Muscle of leg (tissue), 16 donors: ENCODE measurements at places on chromosomes 7 and 10.

DNA sequence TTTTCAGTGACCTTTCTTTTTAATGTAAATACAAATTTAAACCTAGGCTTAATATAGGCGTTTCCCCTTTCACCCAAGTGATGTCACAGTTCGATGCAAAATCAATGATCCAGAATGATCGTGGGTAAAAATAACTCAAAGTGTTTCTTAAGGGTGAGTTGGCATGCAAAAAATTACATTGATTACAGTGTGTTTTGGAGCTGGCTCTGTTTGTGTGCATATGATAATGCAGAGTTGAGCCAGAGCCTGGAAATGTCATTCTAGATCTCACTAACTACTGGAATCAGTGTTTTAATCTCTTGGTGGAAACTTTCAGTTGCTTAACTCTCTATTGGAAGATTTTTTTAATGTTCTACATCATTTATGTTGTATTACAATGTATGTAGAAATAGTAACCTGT, 72.5 kb upstream of the MXI1 start:
- no peak for DNase-seq

GRCh38 chr10:67771200-67771599, 66.8 kb downstream of the DNAJC12 start:
- no peak for DNase-seq

DNA sequence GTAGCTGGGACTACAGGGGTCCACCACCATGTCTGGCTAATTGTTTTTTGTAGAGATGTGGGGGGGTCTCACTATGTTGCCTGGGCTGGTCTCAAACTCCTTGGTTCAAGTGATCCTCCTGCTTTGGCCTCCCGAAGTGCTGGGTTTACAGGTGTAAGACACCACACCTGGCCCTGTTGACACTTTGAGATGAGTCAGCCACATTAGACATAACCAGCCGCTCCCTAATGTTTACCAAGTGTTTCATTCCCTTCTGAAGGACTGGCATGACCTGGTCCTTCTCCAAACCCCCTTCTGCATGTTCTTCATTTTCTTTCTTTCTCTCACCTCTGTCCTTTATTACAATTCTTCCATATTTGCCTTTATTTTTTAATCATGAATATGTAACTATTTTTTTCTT, 67.8 kb downstream of the TAF3 start:
- DNase-seq = no peak

- no peak for DNase-seq
Observed at GRCh38 chr7:138610671-138611170, 90.4 kb downstream of the SVOPL start.

DNA sequence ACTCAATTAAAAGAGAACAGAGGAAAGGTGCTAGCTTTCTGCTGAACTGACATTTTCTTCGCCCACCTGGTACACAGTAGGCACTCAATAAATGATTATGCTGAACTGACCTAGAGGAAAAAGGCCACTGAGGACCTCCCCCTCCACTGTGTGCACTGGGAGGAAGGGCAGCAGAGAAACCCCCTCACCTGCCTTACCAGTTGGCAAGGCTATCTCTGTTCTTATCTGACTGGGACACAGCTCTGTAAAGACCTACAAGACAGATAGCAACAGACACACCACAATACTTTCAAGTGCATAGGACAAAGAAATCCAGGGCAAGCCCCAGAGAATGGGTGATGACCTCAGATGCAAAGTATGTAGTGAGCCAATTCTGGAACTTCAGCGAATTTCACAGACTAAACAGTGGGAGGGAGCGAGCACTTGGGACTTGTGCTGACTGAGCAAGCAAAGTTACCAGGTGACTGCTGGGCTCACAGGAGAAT, 30.4 kb downstream of the PDLIM1 start:
- peak; percentile 42 for DNase-seq

GRCh38 chr7:124667312-124668153, 98.1 kb downstream of the GPR37 start:
- no peak for DNase-seq

DNA sequence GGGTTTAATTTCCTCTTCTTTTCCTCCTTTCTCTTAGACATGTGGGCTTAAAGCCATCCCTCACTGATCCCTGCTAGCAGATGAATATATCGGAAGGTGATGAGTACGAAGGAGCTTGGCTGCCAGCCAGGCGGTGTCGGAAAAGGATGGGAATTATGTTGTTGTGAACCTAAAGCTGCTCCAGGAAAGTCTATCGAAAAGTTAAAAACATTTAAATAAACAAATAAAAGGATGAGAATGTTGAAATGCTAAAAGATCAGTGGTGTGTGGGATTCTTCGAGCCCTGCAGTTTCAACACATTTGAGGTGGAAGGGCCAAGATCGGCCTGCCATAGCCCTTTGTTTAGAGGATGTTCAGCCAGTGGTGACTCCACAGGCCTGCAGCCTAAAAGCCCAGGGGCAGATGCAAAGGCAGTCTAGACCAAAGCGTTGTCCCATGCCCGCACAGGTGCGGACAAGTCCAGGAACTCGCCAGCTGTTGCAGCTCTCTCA, 107.9 kb downstream of the JCAD start:
- DNase-seq = peak; percentile 51

DNA sequence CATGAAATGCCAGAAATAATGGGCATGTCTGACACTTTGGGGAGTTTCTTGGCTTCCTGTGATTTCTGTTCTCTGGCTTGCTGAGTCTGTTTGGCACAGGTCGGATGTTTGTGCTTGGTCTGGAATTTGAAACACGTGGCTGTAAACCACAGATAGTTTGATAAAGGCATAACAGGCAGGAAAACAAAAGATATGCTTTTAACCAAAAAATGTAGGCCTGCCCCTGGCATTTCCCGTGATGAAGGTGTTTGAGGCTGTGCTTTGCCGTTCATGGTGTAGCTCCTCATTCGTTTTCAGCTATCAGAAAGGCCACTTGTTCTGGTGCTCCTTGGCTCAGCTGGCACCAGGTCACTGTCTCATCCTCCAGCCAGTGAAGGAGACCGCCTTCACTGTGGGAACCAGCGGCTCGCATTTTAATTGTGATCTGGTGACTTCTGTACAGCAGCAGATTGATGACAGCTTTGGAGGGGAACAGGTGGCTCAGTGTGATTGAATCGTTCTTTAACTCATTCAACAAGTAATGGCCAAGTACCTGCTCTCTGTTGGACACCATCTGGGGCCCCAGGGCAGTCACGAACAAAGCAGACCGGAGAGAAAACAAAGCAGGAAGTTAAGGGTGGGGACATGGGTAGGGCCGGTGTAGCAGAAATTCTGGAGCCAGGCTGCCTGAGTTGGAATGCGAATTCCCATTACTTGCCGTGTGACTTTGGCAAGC, 111.5 kb downstream of the CCNY start:
- no peak for DNase-seq

DNA sequence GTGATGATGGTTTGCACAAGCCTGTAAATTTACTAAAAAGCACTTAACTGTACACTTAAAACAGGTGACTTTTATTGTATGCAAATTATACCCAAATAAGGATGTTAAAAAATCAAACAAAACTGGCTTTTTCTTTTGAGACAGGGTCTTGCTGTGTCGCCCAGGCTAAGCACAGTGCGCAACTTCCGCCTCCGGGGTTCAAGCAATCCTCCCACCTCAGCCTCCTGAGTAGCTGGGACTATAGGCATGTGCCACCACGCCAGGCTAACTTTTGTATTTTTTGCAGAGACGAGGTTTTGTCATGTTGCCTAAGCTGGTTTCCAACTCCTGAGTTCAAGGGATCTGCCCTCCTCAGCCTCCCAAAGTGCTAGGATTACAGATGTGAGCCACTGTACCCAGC, 77.7 kb downstream of the DNAJC1 start:
- DNase-seq = no peak

DNA sequence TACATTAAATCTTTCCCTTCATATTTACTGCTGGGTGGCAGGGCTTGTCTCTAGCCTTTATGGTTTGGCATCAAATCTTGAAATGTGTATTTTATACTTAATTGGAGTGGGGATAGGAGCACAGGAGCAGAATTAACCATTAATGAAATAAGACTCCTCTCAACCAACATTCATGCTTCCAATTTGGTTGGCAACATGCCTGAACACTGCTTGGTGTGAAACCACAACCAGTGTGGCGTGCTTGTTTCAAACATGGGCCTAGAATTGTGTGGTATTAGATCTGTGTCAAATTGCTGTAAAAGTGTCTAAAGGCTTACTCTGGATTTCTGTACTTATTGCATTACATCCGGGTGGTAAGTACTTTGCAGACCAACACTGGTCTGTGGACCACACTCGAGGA, 25.1 kb upstream of the VPS41 start:
- no peak for DNase-seq

DNA sequence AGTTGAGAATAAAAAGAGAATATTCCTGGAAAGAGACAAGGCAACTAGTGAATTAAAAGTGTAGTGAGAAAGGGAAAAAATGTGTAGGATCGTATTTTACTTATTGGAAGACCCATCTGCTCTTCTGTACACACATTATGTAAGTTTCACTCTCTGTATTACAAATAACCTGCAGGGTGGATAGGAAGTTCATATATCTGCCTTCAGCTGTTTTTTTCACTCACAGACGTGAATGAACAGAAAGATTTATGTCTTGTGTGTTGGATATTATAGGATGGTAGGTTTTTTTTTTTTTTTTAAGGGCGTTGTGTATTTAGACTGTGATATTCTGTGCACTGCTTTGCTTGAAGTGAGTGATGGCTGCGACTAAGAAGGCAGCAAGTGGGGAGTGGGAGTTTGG, 266.5 kb downstream of the AUTS2 start:
- no peak for DNase-seq

DNA sequence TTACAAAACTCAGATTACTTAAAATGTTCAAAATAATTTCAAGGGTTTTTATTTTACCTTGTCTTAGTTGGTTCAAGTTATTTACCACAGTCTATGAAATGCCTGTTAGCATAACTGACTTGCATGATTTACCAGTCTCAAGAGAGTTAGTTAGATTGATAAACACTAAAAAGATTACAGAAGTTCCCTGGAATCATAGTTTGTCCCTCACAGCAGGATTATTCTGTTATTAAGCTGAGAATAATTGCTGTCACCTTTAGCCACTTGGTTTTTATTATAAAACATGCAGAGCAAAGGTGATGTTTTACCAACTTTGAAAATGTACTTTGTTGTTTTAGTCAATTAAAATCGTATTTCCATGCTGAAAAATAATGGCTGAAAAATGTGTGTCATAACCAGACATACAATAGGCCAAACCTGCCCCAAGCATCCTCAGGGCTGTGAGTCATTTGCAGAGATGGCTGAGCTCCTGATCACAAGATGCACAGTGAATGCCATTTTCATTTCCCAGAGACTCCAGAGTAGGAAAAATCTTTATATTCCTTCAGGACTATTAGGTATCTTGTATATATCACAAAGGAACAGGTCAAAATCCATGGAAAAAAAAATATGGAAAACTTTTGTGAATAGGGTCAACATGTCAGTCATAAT, 87.8 kb upstream of the DKK1 start:
- DNase-seq = no peak

DNA sequence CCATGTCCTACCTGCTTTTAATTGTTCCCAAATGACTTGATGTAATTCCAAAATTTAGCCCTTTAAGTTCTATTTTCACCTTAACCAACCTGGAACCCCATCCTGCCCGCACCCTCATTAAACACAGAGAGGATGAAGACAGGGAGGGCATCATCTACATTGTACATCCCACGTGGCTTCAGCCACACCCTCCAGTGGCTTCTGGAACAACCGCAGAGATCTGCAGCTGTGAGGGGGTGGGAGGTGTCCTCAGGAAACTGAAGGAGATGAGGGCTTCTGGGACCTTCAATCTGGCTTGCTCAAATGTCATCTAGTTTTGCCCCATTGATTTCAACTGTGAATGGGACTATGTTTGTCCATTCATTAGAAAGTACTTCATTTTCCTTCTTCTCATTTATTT, 39.0 kb downstream of the AKR1B1 start:
- DNase-seq = no peak

DNA sequence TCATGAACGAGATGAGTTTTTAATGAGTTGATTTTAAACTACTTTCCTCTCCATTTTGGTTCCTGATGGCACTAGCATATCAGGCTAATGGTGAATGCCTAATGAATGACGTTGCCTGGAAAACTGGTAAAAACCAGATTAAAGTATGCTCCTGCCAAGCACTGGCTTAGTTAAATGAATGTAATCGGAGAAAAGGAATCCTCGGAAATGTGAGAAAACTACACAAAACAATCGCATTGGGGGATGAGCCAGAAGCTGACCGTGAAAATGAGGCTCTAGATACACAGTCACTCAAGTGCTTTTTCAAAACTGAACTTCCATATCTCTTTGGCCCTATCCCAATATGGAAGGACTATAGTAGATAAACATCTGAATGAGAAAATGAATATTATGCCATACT, 153.8 kb upstream of the COL1A2 start:
- DNase-seq = peak; percentile 19

DNA sequence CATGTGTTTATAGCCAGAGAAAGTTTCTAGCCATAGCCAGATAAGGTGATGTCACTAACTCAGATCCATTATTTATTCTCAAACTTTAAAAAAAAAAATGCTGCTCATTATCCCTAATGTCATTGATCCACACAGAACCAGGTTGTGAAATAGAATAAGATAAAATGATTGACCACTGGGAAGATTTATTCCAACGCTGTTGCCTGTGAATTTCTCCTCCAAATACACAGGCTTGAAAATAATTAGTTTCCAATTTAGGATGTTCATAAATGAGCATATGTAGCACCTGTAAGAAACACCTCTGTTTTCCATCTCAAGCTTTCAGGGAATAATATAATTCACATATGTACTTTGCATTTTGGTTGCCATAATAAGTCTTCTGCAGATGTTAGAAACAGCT, 283.1 kb upstream of the DKK1 start:
- DNase-seq = no peak

DNA sequence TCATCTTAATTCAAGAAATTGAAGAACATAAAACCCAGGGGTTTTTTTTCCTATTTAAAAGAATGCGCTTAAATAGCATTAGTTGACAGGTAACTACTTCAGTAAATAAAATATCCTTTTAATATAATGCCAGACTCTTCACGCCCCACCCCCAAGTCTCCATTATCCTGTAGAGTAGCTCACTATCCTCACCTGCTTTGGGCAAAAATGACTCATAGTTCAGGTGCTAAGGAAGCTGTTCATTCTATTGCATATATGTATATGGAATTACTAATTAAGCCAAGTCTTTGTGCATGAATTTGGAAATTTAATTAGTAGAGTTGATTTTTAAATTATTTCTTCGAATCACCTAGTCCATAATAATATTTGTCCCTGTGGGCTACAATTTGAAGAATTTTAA, 656.8 kb upstream of the ANKRD30A start:
- DNase-seq = no peak

- DNase-seq = peak; percentile 16
Observed at GRCh38 chr7:45033261-45033930, 33.4 kb downstream of the CCM2 start.

GRCh38 chr10:3480281-3480989, 304.6 kb downstream of the KLF6 start:
- no peak for DNase-seq
